Mesothelial cell of epicardium (in vitro differentiated cells): ENCODE measurements at places on chromosomes 16 and 17. TPM values are rescaled to one million over a fixed set of nuclear protein-coding genes. Genes with fewer than 3 reads are reported as not detected.

GRCh38 chr17:82878527-82878926 is 38.7 kb upstream of the ZNF750 start:
- H3K27me3 ChIP-seq, result no peaks in the 10 kb centered on the region
- H3K4me1 ChIP-seq, result peaks cover 29% of the 10 kb centered on the region
- H3K4me3 ChIP-seq, result no peak overlapping the region
- peaks cover 4% of the 10 kb centered on the region for H3K36me3 ChIP-seq

- H3K27ac ChIP-seq, result no peak overlapping the region
- no peaks in the 10 kb centered on the region for H3K27me3 ChIP-seq
- DNase-seq, result no peak
- no peak overlapping the region for H3K4me3 ChIP-seq
- H3K4me1 ChIP-seq, result peaks cover 13% of the 10 kb centered on the region
These were observed 8.7 kb downstream of the TMEM204 start for GRCh38 chr16:1542166-1542500.

GRCh38 chr16:81586417-81586816 is 141.8 kb downstream of the CMIP start:
- peaks cover 41% of the 10 kb centered on the region for H3K4me1 ChIP-seq
- H3K4me3 ChIP-seq, result no peak overlapping the region
- H3K27ac ChIP-seq, result peak overlapping the region; percentile 94

DNA sequence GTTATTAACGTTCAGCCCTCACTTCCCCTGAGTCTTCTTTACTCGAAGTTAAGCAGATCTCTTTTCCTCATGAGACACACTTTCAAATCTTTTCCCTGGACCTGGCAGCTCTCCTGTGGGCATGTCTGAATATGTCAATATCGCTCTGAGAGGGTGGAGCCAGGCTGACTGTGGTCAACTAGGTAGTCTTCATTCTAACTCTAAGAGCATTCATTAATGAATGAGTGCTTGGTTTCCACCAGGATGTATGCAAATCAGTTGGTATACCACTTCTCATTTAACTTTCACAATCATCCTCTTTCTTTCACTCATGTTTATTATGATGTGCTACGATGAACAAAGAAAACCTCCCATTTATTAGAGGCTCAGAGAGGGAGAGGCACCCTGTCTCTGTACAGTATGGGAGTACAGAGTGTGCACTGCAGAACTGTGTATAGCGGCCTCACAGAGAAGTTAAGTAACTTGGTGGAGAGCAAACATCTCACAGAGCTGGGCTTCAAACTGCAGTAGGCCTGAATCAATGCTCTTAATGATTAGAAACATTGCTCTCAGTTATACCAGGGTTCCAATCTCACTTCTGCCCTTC is 39.9 kb downstream of the OTOA start:
- H3K27me3 ChIP-seq, result peaks cover 7% of the 10 kb centered on the region
- no peaks in the 10 kb centered on the region for H3K36me3 ChIP-seq
- DNase-seq, result no peak
- H3K4me1 ChIP-seq, result no peaks in the 10 kb centered on the region
- no peak overlapping the region for H3K27ac ChIP-seq

DNA sequence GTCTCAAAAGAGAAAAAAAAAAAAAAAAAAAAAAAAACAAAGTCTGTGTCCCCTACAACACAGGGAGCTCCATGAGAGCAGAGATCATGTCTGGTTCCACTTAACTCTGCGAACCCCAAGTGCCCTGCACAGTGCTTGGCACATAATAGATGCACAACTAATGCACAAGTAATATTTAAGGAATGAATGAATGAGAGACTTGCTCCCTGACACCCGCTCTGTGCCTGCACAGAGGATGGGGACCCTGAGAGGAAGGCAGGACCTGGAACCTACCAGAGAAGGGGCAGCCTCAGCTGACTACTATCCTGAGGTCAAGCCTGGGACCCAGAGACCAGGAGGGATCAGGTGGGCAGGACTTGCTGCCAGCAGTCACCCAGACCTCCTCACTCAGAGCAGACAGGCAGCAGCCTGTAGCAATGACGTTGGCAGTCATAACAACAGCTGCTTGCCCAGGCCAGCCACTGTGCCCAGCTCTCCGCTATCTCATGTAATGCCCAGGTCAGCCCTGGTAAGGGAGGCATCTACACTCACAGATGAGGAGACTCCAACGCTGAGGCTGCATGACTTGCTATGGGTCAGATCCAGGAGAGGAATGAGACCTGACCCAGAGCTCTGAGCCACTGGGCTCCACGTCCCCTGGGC is 2.9 kb downstream of the MYO15A start:
- H3K36me3 ChIP-seq, result no peaks in the 10 kb centered on the region
- DNase-seq, result no peak
- no peak overlapping the region for H3K27ac ChIP-seq

DNA sequence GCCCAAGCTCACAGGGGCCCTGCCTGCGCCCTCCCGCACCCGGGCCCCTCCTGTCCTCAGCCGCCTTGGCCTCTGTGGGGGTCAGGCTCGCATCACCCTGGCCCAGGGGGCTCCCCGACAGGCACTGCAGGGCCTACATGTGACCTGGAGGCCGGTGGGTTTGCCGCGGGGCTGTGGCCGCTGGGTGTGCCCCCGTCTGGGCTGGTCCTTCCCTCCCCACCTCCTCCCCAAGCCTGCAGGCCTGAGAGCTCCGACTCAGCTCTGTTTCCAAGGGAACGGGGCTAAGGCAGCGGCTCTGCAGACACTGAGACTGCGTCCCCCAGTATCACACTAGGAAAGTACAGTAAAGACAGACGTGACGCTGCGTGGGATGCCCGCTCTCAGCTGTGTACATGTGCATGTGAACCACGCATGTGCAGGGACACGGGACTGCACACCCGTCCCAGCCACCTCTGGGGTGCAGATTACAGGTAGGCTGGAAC is 16.5 kb upstream of the WDR45B start:
- no peak for DNase-seq
- peaks cover 10% of the 10 kb centered on the region for H3K4me1 ChIP-seq
- H3K4me3 ChIP-seq, result no peak overlapping the region
- H3K27ac ChIP-seq, result no peak overlapping the region
- H3K27me3 ChIP-seq, result no peaks in the 10 kb centered on the region
- H3K36me3 ChIP-seq, result peaks cover 21% of the 10 kb centered on the region

The AOC3 gene
- 1.5 to 2.3 TPM (median 1.9 TPM) in 3 replicates for total RNA-seq

- H3K4me1 ChIP-seq, result peaks cover 70% of the 10 kb centered on the region
- H3K27me3 ChIP-seq, result peaks cover 100% of the 10 kb centered on the region
- no peak overlapping the region for H3K4me3 ChIP-seq
- no peaks in the 10 kb centered on the region for H3K36me3 ChIP-seq
These were observed 3.1 kb upstream of the LHX1 start for GRCh38 chr17:36934144-36934691.

- no peak overlapping the region for H3K4me3 ChIP-seq
- peaks cover 2% of the 10 kb centered on the region for H3K4me1 ChIP-seq
- no peak for DNase-seq
- H3K36me3 ChIP-seq, result no peaks in the 10 kb centered on the region
- no peak overlapping the region for H3K27ac ChIP-seq
- no peaks in the 10 kb centered on the region for H3K27me3 ChIP-seq
These were observed 41.2 kb upstream of the HAS3 start for GRCh38 chr16:69064124-69064763.

DNA sequence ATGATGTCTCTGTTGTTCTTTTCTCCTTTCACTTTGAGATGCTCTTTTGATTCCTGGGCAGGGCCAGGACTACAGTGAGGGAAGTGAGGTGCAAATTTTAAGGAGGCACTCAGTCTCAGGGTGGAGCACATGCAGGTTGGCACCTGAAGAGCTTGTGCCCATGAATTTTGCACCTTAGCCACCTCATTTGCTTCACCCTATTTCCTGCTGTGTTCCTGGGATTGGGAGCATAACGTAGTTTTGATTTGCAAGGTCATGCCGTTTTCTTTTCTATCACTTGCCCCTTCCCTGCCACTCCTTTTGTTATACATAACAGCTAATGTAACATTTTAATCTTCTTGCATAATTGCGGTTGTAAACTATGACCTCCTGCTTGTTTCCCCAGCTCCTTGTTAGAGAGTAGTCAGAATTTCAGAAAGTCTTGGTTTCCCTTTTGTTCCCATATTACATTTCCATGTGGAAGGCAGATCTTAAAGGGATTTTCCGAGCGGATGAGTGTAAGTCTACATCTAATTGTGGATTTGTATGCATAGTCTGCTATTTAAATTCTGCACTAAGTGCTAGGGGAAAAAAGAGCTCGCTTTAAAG is 9.8 kb downstream of the PMFBP1 start:
- no peak overlapping the region for H3K4me3 ChIP-seq
- H3K4me1 ChIP-seq, result peaks cover 46% of the 10 kb centered on the region
- no peak for DNase-seq
- H3K27ac ChIP-seq, result no peak overlapping the region
- no peaks in the 10 kb centered on the region for H3K27me3 ChIP-seq

The FAM117A gene
- total RNA-seq, result 15.7 to 16.5 TPM (median 16.1 TPM) in 3 replicates

DNA sequence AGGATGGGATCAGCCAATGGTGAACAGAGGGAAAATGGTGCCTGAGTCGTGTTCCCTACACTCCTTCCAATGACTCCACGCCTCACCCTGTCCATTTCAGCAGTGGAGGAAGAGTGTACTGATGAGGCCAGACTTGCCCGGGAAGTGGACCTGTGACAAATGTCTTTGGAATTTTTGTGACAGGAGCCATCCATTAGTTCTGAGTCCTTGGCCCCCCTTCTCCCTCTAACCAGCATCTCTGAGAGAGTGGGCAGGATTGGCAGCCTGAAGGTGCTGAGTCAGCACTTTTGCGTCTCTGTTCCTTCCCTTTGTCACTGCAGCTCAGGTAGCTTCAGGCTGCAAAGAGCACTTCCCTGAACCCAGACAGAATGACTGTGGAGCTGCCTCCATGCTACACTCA is 30.8 kb downstream of the BEAN1 start:
- DNase-seq, result no peak
- no peak overlapping the region for H3K27ac ChIP-seq
- no peaks in the 10 kb centered on the region for H3K36me3 ChIP-seq
- no peaks in the 10 kb centered on the region for H3K4me1 ChIP-seq
- no peak overlapping the region for H3K4me3 ChIP-seq

DNA sequence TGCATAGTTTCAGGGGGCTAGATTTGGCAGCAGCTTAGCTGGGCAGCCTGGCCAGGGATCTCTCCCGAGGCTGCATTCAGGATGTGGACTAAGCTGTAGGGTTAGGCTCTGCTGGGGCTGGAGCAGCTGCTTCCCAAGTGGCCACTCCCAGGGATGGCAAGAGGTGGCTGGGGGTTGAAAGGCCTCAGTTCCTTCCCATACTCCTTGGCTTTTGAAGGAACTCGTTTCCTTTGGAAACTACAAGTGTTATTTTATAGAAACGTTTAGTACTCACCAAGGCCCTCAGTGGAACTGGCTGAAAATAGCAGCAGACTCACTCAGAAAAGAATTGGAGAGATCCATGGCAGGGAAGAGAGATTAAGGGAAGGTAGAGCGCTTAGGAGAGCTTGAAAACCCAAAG is 76.4 kb downstream of the WWP2 start:
- DNase-seq, result no peak
- H3K27ac ChIP-seq, result no peak overlapping the region
- peaks cover 10% of the 10 kb centered on the region for H3K36me3 ChIP-seq
- H3K4me1 ChIP-seq, result no peaks in the 10 kb centered on the region
- H3K27me3 ChIP-seq, result no peaks in the 10 kb centered on the region
- no peak overlapping the region for H3K4me3 ChIP-seq

- DNase-seq, result no peak
- H3K27me3 ChIP-seq, result peaks cover 41% of the 10 kb centered on the region
- H3K36me3 ChIP-seq, result peaks cover 9% of the 10 kb centered on the region
- peaks cover 38% of the 10 kb centered on the region for H3K4me1 ChIP-seq
- H3K4me3 ChIP-seq, result no peak overlapping the region
- no peak overlapping the region for H3K27ac ChIP-seq
These were observed 7.2 kb downstream of the PMP22 start for GRCh38 chr17:15257796-15258512.

- H3K4me1 ChIP-seq, result peaks cover 4% of the 10 kb centered on the region
- no peak for DNase-seq
- H3K27ac ChIP-seq, result no peak overlapping the region
- H3K36me3 ChIP-seq, result no peaks in the 10 kb centered on the region
- no peaks in the 10 kb centered on the region for H3K27me3 ChIP-seq
These were observed 660.9 kb downstream of the MAF start for GRCh38 chr16:78939597-78939996.
